ENCODE measurements at places on chromosomes 7 and 10.

- DNase-seq = no peak
Observed at GRCh38 chr7:101241443-101242349, 3.2 kb downstream of the FIS1 start.

DNA sequence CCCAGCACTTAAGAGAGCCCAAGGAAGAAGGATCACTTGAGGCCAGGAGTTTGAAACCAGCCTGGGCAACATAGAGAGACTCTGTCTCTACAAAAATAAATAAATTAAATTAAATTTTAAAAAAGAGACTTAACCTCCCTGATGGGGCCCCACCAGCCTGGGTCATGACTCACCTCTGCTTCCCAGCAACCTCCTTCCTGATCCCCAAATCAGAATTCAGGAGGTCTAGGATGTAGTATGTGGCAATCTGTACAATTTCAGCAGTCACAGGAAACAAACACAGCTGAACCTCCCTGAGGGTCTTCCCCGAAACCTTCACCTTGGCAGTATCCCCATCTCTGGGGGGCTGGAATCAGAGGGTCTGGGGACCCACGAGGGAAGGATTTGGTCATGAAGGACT lies 9.7 kb upstream of the PPP1R35 start:
- DNase-seq = no peak

DNA sequence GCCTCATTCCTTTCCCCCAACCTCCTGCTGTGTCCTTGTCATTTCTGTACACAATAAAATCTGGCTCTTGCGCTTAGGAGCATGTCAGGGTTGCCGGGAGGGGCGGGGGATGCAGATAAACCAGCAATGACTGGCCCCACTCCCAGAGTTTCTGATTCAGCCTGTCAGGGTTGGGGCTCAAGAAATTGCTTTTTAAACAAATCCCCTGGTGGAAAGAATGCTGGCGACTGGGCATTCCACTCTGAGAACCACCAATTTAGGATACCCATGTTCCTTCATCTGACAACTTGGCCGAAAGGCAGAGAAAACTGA lies 376.4 kb downstream of the TCERG1L start:
- no peak for DNase-seq

DNA sequence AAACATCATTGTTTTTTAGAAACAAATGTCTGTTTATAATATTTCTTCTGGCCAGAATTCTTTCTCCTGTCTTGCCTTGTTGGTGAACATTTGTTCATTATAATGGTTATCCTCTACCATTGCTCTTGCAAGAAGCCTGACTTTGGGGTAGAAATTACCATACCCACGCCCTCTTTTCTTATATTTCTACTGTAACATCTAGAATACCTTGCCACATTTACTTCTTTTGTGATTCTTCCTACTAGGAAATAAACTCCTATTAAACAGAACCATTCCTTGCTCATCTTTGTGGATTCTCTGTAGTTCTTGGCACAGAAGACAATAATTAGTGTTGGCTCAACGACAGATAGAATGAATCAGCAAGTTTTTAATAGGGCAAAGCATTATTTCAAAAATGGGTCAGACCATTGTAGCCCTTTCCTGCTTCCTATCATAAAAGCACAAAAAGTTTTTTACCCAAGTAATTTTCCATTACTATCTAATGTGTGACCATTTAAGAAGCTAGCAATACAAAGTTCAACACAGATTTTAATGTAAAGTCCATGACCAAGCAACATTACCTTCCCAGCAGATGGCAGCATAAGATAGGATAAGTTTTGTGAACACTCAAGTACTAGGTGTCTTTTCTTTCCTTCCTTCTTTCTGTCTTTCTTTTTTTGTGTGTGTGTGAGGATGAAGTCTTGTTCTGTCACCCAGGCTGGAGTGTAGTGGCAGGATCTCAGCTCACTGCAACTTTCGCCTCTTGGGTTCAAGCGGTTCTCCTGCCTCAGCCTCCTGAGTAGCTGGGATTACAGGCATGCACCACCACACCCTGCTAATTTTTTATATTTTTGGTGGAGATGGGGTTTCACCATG lies 270.4 kb downstream of the HGF start:
- no peak for DNase-seq

All from liver (tissue), 10 donors.